ENCODE measurements at places on chromosomes 5 and 9.

DNA sequence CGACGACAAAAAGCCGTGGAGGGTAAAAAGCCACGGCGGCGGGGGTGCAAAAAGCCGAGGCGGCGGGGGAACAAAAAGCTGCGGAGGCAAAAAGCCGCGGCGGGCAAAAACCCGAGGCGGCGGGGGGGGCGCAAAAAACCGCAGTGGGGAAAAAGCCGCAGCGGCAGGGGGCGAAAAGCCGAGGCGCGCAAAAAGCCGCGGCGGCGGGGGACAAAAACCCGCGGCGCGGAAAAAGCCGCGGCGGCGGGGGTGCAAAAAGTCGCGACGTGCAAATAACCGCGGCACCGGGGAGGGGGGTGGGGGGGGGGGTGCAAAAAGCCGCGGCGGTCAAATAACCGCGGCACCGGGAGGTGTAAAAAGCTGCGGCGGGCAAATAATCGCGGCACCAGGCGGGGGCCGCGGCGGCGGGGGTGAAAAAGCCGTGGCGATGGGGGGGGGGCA lies 511.5 kb downstream of the FOXD4L5 start:
- no peak for DNase-seq

DNA sequence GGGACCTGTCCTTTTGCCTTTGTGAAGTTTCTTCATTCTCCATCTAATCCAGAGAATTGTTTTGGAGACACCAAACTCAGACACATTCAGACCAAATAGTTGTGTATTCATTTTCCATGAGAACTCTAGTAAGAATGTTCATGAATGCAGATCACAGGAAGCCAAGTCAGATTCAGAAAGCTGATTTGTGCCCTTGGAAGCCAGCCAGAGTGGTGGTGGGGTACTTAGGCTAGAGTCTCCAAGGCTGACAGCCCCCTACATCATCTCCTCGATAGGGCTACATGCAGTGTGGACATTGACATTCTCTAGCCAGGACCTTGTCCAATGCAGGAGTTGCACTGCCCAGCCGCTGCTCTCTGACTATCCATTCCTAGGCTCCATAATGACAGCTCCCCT lies 137.6 kb downstream of the UGCG start:
- no peak for DNase-seq

GRCh38 chr5:51987239-51987638 lies 604.0 kb downstream of the ISL1 start:
- DNase-seq: no peak

DNA sequence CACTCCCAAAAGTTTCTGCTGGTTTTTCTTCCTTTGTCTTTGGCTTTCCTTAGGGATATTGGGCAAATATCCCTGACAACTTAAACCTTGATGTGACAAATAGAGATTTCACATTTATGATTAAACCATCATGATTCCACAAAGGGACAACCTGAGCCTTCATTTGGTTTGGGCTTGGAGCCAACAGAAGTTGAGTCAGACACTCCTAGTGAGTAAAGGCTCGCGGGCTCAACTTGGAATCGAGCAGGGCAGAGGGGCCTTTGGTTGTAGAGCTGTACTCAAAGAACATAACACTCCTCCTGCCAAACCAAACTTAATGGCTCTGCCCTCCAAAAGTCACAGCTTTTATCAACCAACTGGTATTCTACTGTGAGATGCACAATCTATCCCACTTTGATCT lies 290.2 kb upstream of the MAP3K1 start:
- DNase-seq: no peak

DNA sequence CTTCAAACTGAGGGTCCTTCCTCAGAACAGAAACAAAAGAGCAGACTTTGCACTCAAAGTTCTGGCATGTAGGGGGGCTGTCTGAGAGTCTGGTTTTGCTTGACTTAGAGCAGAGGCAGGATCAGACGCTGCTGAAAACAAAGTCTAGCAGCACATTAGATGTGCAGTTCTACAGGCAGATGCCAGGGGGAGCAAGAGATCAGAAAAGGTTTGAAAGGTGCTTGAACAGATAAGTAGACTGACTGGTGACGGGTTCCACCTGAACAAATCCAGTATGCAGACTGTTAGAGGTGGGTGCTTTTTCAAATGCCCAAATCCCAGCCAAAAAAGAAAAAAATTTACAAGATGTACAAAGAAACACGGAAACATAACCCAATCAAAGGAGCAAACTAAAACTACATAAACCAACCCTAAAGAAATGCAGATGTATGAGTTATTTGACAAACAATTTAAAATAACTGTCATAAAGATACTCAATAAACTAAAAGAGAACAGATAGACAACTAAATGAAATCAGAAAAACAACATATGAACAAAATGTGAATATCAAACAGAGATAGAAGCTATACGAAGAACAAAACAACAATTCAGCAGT lies 194.7 kb upstream of the FREM1 start:
- DNase-seq: peak; percentile 25

DNA sequence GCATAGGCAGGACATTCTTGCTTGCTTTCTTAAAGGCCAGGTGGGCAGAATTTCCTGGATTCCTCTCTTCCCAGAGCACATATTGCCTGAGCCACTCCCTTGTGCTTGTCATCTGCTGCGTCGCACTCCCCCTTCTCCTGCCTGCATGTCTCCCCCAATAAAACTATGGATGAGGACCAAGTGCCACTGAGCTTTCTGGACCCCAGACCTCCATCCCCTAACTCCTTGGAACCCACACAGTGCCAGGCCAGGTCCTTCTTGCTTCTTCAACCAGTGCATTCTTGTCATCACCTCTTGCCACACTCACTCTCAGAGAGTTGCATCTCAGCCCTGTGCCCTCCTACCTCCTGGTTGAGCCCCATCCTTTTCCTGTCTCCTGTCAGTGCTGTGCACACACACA lies 157.9 kb upstream of the PANK3 start:
- DNase-seq: no peak

DNA sequence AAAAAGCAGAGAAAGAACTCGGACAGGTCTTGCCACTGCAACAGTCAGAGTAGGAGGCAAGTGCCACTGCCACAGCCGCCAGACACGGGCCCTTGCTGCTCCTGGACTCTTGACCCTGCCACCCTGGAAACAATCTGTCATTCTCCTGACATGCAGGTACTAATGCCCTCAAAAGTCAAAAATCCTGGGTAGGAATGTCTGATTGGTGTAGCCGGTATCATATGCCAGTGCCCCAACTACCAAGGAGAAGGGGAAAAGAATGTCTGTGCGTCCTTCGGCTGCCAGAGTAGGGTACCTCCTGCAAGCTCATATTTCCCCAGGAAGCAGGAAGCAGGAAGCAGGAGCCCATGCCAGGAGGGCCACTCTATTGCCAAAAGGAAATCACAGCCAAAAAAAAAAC lies 30.5 kb upstream of the F2RL1 start:
- DNase-seq: no peak
